Right lung (tissue), 10 donors: ENCODE measurements at places on chromosomes 2 and 18. TPM values are rescaled to one million over a fixed set of nuclear protein-coding genes. Genes with fewer than 3 reads are reported as not detected.

- no peak for DNase-seq
Measured at GRCh38 chr2:227939271-227940027, 68.0 kb downstream of the DAW1 start.

DNA sequence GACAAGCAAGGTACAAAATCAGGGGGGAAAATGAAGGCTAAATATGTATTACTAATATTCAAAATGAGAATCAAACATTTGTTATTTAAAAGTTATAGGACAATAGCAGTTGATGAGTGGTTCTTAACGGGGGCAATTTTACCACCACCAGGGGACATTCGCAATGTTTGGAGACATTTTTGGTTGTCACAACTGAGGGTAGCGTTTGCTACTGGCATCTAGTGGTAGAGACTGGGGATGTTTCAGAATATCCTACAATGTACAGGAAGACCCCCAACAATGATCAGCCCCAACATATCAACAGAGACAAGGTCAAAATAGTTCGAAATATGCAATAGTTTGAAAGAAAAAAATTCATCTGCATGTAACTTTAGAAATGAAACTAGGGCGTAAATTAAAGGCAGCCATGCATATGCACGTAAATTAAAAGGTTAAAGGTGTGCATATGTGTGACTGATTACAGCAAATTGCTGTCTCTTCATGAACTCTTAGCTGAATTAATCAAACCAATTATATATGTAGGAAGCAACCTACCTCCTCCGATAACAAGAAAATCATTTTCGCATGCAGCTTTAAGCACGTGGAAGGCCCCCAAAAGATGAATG is 61.2 kb upstream of the CUL3 start:
- peak; percentile 9 for DNase-seq

DNA sequence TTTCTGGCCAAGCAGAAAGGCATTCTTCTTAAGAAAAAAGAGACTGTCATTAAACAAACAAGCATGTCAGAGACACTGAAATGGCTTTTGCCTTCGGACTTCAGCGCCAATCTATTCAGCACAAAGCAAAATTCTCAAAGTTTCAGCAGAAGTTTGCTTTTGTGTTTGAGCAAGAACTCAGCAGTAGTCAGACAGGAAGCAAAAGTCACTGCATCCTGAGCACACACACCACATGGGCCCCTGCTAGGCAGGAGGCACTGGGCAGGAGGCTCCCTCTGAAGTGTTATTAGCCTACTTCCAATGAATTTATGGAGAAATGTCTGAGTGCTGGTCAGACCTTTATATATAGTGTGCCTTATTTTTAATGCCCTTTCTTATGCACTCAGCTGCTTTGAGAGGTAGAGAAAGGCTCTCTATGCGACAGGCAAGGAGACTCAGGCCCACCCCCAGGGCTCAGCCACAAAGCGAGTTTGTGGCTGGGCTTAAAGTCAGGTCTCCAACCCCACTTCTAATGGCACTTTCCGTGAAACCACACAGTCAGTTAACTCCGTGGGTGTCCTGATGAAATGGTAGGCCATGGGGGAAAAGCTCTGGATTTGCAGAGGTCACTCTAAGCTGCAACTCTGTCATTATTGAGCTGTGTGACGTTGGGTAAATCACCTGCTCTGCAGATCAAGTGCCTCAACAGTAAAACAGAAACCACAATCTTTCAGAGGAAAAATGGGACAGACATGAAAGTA is 161.0 kb upstream of the TMEM200C start:
- no peak for DNase-seq

DNA sequence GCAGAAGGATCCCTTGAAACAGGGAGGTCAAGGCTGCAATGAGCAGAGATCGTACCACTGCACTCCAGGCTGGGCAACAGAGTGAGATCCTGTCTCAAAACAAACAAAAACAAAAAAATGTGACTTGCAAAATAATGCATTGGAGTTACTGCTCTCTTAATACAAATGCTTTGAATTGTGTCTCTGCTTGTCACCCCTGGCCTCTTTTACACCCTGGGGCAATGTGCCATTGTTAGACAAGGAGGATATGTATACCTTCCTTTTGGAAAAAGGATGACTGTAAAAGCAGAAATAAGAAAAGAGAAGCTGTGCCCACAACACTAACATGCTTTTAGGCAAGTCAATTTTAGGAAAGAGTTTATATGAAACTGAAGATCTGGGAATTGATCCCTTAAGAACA is 20.8 kb upstream of the C2orf74 start:
- DNase-seq: no peak

DNA sequence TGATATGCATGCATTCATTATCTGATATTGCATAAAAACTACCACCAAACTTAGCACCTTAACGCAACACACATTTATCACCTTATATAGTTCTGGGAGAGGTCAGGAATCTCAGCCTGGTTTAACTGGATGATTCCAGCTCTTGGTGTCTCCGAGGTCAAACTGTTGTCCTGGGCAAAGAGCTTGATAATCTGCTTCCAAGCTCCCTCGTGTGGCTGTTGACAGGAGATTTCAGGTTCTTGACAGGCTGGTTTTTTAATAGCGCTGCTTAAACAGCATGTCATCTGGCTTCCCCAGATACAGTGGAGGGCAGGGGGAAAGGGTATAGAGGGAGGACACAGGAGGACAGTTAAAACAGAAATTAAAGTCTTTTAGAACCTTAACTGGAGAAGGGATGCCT is 785.0 kb downstream of the CNTNAP5 start:
- no peak for DNase-seq

DNA sequence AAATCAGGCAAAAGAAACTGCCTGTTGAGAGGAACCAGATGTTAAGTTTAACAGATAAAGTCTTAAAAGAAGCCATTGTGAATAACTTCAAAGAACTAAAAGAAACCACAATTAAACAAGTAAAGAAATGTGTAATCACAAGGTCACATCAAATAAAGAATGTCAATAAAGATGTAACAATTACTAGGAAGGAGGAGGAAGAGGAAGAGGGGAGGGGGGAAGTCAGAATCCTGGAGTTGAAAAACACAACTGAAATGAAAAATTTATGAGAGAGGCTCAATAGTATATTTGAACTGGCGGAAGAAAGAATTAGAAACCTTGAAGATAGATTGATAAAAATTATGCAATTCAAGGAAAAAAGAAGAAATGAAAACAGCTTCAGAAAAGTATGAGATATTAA is 88.4 kb upstream of the CRIM1 start:
- DNase-seq: no peak

- peak; percentile 68 for DNase-seq
Measured at GRCh38 chr2:201182650-201183364, at the start of gene CASP10. Gene CASP10 (plus strand): TSS chr2:201183141. CDS start chr2:201185778, 2,637 bp downstream.

GRCh38 chr2:32833709-32834108 is 113.0 kb upstream of the LTBP1 start:
- DNase-seq: no peak

DNA sequence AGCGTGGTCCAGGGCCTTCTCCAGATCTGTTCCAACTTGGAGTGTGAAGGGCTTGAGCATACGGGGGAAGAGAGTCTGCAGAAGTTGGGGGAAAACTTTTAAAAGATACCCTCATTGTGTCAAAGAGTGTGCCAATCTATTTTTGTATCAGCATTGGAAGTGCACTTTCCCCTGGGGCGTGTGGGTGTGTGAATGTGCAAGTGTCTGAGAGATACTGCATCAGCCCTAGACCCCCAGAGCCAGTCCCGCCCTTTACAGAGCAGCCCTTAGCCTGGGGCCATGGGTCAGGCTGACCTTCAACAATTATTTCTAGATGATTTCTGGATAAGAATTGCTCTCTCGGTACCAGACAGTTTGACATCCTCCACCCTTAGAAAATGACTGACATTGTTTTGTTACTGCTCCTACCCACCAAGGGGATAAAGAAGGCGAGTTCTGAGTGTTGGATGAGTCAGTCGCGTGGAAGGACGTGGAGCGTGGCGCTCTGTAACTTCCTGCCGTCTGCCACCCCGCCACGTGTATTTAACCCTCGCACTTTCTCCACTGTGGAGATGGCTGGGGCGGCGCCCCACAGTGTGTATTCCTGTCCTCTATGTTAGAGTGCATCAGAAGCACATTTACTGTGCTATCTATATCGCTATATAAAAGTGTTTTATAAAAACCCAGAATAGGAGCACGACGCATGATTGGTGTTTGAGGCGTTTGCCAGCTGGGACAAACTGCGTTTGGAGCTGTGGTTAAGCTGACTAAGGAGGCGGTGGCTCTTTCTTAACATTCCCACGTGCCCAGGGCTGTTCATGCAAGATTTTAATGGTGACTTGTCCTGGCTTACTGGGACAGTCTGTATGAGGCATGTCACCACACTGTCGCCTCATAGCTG is 122.6 kb downstream of the CABLES1 start:
- DNase-seq: no peak

DNA sequence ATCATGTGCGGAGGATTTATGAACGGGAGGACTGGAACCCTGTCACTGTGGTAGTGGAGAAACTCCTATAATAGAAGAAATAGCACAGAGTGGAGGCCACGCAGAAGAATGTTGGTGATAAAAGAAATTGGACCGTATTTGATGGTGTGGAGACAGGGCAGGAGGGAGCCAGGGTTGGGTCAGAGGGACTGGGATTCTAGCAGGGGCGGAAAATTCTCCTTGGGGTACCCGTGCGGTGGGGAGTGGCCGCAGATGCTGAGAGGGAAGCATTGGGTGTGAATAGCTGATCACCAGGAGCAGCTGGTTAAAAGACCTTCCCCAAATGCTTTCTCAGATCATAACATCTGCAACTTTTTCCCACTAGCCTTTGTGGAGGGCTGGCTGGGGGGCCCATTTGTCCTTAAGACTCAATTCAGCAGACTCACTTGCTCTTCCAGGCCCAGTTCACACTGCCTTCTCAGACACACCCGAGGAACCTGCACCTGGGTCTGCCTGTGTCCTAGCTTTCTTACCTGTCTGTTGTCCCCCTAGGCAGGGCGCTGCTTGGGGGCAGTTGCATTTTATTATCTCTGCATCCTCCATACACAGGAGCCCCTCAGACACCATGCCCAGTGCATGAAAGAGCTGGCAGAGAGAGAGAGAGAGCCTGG is 7.1 kb downstream of the SH3BP4 start:
- DNase-seq: no peak

GRCh38 chr18:66729442-66730239 is 125.8 kb upstream of the CDH19 start:
- DNase-seq: no peak

GRCh38 chr2:79887747-79888374 is 375.0 kb downstream of the CTNNA2 start:
- DNase-seq: no peak

- DNase-seq: no peak
Measured at GRCh38 chr2:142075826-142076225, 55.0 kb downstream of the LRP1B start.

DNA sequence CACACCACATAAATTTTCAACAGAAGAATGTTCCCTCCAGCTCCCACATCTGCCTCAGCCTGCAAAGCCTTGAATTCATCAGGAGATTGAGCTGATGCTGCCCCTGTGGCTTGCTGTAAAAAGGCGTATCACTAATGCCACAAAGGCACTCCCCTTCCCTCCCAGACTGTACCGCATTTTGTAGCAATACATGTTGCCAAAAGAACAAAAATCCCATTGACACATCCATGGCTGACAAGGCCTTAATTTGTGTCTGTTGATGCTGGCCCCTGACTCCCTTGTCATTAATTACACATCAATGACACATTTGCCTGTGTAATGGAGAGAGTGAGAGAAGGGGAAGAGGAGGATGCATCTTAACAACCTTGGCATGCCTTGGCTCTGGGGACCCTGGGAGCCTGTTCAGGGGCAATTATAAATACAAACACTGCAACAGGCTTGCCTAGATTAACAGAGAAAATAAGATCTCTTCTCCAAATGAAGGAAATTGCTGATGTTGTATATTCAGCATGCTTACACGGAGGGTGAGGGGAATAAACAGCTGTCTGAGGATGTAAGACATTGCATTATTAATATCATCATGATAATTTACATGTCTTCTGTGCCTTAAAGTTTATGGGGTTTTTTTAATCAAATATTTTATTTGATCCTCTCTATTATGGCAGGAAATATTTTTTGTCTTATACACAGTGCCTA is 264.0 kb downstream of the SUCLG1 start:
- DNase-seq: peak; percentile 2

- no peak for DNase-seq
Measured at GRCh38 chr2:151556121-151556520, 146.4 kb downstream of the RIF1 start.

DNA sequence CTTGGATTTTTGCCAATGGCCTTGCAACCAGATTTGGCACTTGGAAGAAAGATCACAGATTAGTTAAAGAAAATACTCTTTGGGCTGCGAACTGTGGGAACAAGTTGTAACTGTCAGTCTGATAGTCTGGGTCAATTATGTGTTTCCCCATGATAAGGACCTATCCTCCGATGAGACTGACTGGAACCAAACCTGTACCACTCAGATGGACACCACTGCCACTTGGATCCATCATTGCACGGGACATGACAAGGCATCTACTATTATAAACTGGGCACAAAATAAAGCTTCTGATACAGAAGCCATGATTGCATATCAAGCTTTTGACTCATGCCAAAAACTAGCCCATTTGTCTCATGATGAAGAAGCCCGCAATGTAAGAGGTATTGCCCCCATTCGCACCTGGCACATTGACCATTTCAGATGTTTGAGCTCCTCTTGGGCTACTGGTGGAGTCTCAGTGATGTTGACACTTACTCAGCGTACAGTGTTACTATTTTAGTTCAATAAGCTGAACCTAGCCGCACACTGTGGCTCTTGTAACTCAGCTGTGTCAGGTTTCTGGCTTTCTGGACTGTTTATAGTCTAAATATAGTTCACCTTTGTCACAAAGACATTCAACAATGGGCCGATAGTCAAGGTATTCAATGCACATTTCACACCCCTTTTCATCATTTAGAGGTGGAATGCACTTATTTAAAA is 179.8 kb upstream of the RBBP8 start:
- DNase-seq: no peak

GRCh38 chr18:27124196-27124595 is 60.9 kb downstream of the CHST9 start:
- DNase-seq: no peak

DNA sequence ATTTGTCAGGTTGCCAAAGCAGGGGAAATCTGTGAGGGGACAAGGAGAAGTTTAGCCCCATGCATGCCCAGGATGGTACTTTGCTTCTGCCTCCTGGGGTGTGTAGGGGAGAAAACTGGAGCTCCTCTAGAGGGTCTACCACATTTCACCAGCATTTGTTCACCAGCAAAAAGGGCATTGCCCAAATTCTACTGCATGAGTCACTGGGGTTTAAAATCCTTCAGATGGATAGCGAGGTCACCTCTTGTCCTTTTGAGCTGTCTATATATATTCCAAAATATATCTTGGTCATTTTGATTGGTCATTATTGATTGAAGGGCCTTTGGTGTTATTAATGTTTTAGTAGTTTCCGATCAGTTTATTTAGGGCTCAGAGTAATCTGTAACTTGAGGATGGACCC is 18.7 kb downstream of the FHOD3 start:
- DNase-seq: no peak

DNA sequence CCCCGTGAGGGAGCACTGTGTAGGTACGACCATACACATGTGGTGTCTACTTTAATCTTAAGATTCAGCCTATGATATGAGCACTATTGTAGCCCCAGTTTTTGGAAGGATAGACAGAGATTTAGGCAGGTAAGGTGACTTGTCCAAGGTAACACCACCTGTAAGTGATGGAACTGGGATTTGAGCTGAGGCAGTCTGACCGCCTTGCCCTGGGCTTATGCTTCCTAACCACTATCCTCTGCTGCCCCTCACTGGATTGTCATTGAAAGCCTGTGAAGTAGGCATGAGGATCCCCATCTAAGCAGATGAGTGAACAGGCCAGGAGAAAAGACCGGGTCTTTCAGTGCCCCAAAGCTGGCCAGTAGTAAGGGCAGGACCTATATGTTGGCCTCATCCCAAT is 343.8 kb downstream of the CYRIA start:
- no peak for DNase-seq

Gene ZNF521
- 56.8 TPM for polyA plus RNA-seq

Gene RPRM
- polyA plus RNA-seq: 1.1 TPM

Gene EVX2
- polyA plus RNA-seq: not detected

Gene CFAP65
- 2.5 TPM for polyA plus RNA-seq
